MM.1S (cell line): ENCODE measurements at places on chromosomes 2 and 18.

DNA sequence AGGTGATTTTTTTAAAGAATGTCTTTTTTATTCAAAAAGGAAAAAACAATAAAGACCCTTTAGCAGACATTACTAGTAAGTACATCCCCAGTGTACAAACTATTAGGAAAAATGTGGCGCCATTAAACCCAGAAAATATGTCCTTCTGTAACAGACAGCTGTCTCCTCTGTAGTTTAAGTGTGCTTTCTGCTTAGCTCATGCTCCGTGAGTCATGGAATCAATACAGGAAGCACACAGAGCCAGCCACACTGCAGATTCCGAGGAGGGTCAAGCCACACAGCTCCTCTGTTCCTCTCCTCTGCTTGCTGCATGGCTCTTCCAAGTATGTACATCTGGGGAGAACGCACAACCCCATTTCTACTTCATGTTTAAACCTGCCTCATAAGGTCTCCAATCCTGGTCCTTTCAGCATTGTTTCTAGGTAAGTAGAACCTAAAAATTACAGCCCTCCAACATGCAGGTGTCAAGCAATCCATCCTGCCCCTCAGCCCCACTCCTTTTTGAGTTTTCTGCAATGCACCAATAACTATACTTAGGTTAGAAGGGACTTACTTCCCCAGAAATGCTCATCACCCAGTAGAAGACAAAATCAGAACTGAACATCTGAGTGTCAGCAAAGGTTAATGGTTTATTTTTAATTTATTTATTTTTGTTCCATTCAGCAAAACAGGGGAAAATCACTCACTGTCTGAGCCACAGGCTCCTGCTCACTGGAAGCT, 37.5 kb downstream of the ACVR1 start:
- no peak for DNase-seq

- DNase-seq, result no peak
These were observed 35.1 kb upstream of the YWHAQ start for GRCh38 chr2:9665898-9666297.

DNA sequence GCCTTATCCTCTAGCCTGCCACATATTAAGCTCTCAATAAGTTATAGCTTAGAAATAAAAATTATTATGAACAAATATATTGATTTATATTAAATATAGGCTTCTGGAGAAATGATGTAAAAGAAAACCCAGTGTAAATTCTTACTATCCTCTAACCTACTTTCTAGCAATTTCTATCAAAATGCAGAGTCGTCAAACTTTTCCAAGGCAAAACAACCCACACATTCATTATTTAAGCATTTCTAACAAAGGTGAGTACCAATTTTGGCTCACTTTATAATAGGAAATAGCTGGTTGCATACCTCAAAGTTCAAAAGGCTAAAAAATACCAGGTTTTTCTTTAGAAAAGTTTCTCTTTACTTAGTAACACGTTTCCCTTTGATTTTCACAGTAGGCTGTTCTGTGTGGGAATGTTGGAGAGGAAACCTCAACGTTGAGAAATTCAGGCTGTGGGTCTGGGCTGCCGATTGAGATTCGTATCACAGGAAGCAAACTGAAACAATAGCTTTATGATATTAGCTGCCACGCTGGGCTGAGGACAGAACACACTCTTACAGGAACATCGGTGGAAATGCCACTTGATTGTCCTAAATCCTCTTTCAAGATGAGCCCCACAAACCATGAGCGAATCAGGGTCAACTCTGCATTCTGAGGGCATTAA, 53.0 kb downstream of the EPAS1 start:
- DNase-seq, result no peak

DNA sequence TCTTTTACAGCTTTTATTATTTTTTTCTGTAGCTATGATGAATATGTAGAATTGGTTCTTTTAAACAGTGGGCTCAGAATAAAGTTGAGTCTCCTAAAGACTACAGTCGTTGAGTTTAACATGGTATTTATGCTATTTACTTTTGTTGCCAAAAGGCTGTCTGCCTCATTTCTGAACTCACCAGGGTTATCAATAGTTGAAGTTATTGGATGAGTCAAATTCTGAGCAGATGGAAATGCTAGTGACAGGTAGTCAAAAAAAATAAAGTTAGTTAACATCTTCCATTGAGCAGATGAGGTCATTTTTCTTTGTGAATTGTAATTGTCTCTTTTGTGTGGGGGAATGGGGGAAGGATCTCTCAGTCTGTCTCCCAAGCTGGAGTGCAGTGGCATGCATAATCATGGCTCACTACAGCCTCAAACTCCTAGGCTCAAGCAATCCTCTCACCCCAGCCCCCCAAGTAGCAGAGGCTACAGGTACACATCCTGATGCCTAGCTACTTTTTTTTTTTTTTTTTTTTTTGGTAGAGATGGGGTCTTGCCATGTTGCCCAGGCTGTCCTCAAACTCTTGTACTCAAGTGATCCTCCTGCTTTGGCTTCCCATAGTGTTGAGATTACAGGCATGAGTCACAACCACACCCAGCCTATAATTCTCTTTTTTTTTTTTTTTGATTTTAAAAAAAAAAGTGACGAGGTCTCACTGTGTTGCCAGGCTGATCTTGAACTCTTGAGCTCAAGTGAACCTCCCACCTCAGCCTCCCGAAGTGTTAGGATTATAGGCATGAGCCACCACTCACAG, 8.9 kb downstream of the PAPOLG start:
- no peak for DNase-seq

DNA sequence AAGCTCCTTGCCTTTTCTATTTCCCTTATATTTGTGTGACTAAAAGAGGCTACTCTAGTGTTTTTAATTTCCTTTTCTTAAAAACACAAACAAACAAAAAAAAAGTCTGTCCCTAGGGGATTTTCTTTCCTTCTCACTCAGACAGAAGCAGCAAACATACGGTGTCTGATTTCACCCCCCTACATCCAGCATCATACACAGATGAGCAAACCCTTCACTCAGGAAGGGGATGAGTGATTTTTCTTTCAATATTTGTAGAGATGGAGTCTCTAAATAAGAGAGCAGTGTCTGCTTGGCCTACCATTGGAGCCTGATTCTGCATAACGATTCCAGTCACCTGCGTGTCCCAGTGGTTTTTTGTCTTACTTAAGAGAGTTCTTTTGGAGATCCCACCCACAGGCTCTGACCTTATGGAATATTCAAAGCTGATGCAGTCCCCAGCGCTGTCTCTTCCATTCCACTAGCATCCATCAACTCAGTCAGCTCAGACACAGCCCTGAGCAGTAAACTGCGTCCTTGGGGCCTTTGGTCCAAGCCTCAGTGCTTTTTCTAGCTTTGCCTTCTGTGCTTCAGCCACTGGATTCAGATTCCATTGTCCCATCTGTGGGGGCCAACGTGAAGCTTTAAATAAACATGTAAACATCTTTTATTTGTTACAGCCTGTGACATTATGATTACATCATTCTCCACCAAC, 52.6 kb upstream of the TPO start:
- no peak for DNase-seq

DNA sequence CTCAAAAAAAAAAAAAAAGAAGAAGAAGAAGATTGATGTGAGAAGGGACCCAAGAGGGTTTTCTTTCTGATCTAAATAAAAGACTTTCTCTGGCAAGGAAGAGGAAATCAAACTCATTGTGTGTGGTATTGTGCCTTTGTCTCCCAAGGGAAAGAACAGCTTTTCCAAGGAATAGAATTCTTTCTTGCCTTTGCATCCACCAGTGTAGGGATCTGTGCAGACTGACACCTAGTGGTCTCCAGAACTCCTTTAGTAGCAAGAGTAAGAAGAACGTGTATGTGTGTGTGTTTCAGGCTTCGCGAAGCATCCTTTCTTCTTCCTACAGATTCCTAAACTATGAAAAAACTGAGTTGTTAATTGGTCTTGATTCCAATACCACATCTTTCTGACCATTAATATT, 33.5 kb upstream of the CRIM1 start:
- DNase-seq, result no peak

GRCh38 chr2:163077241-163077640, 238.7 kb upstream of the KCNH7 start:
- DNase-seq, result no peak

DNA sequence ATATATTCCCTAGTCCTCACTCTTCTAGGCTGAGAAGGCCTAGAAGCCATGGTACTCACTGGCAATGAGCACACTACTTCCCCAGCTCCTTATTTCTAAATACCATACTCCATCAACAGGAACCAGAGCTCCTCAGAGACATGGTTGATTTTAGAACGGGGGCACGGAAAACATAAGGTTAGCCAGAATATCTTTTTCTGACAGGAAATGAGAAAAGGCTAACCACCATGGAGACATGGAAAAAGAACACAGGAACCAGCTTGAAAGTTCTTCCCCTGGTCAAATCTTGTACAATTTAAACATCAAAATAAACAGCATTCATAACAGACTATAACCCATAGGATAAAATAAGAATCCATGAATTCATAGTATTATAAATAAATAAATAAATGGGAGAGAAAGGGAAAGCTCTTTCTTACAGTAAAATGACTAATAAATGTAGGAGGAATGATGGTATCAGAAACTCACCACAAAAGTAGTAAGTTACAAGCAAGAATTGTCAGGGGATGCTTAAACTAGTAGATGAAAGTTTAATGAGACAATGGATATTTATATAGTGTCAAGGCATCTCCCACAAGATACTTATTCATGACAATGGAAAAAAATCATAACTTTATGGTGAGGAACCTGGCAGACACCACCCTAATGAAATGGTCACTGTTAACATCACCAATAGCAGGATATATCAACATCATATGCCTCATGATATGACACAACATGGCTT, 20.6 kb upstream of the GCC2 start:
- DNase-seq, result no peak
